ENCODE measurements at places on chromosomes 4 and X. TPM values are rescaled to one million over a fixed set of nuclear protein-coding genes. Genes with fewer than 3 reads are reported as not detected.

The KLF3 gene
- total RNA-seq: 35.2 TPM

The DUX4 gene
- total RNA-seq: not detected

The PRDM5 gene
- 6.8 TPM for total RNA-seq

The RWDD4 gene
- 19.1 TPM for total RNA-seq

The TRPC5OS gene
- total RNA-seq: not detected

The CCDC110 gene
- total RNA-seq: 0.13 TPM

The ITM2A gene
- total RNA-seq: 247 TPM

The H2BW1 gene
- total RNA-seq: not detected

The RASGEF1B gene
- total RNA-seq: not detected

The STK32B gene
- 15.4 TPM for total RNA-seq

The MAGEA8 gene
- total RNA-seq: not detected

The DRD5 gene
- total RNA-seq: not detected
